ENCODE measurements at places on chromosomes 6 and 20. TPM values are rescaled to one million over a fixed set of nuclear protein-coding genes. Genes with fewer than 3 reads are reported as not detected.

Gene C6orf52
- 3.9 TPM for total RNA-seq

Gene SLC22A23
- 1.3 TPM for total RNA-seq

GRCh38 chr6:155158030-155158843 lies 105.6 kb upstream of the CLDN20 start:
- peaks cover 2% of the 10 kb centered on the region for H3K27me3 ChIP-seq
- peaks cover 2% of the 10 kb centered on the region for H3K36me3 ChIP-seq
- peaks cover 61% of the 10 kb centered on the region for H3K4me1 ChIP-seq
- no peak for DNase-seq

DNA sequence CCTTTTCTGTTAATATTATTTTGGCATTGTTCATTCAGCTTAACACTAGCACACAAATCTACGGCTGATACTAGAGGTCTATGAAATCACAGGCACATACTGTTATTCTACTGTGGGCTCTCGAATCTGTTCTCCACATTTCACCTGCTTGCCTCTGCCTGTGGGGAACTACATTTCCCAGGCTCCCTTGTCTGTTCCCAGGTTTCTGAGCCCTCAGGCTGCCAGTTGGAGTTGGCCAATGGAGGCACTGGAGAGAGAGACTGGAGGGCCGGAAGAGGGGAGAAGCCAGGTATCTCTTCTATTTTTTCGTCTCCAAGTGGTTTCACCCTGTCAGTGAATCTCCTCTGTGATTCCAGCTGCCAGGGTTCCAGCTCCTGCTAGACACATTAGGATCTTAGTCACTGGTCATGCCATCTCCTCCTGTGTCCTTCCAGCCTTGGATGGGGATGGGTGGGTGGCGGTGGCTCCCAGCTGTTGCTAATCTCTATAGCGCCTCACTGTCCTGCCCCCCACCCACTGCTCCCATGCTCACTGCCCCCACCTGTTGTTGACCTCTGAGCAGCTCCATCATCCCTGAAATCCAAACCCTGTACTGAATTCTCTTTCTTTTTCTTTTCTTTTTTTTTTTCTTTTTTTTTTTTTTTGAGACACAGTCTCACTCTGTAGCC lies 188.2 kb downstream of the LRFN2 start:
- H3K27ac ChIP-seq = no peak overlapping the region
- H3K4me1 ChIP-seq = no peaks in the 10 kb centered on the region
- no peak for DNase-seq
- H3K27me3 ChIP-seq = no peaks in the 10 kb centered on the region
- no peaks in the 10 kb centered on the region for H3K36me3 ChIP-seq

- H3K4me3 ChIP-seq = no peak overlapping the region
- no peak for DNase-seq
- no peaks in the 10 kb centered on the region for H3K36me3 ChIP-seq
- peaks cover 7% of the 10 kb centered on the region for H3K4me1 ChIP-seq
- no peak overlapping the region for H3K27ac ChIP-seq
Observed at GRCh38 chr6:36333931-36334725, 2.6 kb downstream of the BNIP5 start.

DNA sequence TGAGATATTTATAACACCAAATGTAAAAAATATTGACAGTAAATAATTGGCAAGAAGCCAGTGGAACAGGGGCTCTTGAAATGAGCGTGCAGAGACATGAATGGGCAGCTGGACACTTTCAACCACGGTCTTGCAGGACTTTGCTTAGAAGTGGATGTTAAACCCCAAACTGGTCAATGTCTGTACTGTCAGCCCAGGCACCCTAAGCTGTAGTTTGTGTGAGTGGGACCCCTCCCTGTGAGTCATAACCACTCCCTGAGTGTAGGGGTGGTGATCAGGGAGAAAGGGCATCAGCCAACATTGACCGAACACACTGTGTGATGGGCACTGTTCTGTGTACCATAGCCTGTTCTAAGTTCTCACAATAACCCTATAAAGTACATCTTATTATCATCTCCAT lies 108.6 kb downstream of the FIG4 start:
- H3K4me1 ChIP-seq = peaks cover 2% of the 10 kb centered on the region
- H3K36me3 ChIP-seq = peaks cover 11% of the 10 kb centered on the region
- H3K4me3 ChIP-seq = no peak overlapping the region
- H3K27ac ChIP-seq = no peak overlapping the region
- DNase-seq = no peak

GRCh38 chr6:22145376-22145775 lies 151.5 kb downstream of the PRL start:
- no peak overlapping the region for H3K4me3 ChIP-seq
- peaks cover 39% of the 10 kb centered on the region for H3K27me3 ChIP-seq
- peaks cover 7% of the 10 kb centered on the region for H3K4me1 ChIP-seq
- H3K36me3 ChIP-seq = peaks cover 2% of the 10 kb centered on the region
- H3K27ac ChIP-seq = no peak overlapping the region

Gene GPX5
- total RNA-seq = not detected

- DNase-seq = peak; percentile 24
- H3K4me3 ChIP-seq = no peak overlapping the region
Observed at GRCh38 chr6:13794184-13794583, 20.2 kb downstream of the MCUR1 start.

Gene NT5E
- 1.4 TPM for total RNA-seq

DNA sequence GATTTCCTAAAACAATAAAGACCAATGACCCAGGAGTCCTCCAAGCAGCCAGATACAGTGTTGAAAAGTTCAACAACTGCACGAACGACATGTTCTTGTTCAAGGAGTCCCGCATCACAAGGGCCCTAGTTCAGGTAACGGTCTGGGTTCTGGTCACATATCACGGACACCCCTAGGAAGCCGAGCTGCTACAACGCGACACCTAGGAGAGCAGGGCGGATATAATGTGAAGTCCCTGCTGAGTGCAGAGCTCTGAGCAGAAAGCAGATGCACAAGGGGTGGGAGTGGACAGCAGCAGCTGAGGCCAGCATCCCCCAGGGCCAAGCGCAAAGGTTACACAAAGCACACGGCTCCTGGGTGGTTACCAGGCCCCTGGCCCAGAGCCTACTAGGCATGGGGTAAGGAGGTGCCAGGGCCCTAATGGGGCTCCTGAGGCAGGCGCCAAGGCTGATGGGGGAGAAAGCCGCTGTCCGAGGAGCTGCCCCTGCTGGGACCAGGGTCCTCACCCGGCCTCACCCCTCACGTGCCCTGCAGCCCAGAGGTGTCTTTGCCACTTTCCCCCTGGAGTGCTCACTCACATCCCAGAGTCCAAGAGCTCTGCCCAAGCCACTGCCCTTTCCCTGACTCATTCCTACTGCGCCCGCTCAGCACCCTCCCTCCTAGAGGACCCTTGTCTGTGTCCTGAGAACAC lies 8.4 kb downstream of the CST7 start:
- H3K36me3 ChIP-seq = peaks cover 28% of the 10 kb centered on the region
- no peaks in the 10 kb centered on the region for H3K27me3 ChIP-seq
- H3K27ac ChIP-seq = no peak overlapping the region
- peaks cover 35% of the 10 kb centered on the region for H3K4me1 ChIP-seq

GRCh38 chr6:68649669-68650068 lies 14.6 kb downstream of the ADGRB3 start:
- no peaks in the 10 kb centered on the region for H3K4me1 ChIP-seq
- no peaks in the 10 kb centered on the region for H3K36me3 ChIP-seq
- H3K27me3 ChIP-seq = no peaks in the 10 kb centered on the region

DNA sequence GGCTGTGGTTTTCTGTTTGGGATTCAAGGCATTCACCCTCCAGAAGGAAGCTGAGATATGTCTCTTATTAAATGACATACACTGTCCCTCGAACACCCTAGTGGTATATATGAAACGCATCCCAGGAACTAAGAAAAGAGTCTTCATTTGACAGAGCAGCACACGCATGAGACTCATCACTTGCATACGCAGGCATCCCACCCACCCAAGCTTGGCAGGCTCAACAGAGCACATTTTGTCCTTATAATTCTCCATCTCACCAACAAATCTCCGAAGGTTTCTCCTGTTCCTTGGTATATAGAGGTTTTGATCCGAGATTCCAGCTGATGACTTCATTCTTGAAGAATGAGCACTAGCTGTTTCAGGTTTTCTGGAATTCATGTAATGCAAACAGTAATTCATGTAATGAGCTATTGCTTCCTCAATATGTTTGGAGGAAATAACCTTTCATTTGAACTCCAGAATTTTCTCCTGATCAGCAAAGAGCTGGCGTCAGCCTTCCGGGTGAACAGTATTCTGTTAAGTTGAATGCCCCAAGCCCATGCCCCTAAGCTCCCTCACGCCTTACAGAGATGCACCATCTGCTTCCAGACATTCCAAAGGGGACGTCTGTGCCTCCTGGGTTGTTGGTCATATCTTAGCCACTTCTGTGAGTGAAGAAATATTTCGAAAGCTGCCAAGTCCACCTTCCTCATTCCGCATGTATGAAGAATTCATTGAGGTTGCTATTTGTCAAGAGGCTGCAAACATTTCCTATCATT lies 66.0 kb upstream of the CDH4 start:
- H3K27me3 ChIP-seq = no peaks in the 10 kb centered on the region
- H3K4me3 ChIP-seq = no peak overlapping the region
- H3K27ac ChIP-seq = no peak overlapping the region

Gene FABP7
- not detected for total RNA-seq

DNA sequence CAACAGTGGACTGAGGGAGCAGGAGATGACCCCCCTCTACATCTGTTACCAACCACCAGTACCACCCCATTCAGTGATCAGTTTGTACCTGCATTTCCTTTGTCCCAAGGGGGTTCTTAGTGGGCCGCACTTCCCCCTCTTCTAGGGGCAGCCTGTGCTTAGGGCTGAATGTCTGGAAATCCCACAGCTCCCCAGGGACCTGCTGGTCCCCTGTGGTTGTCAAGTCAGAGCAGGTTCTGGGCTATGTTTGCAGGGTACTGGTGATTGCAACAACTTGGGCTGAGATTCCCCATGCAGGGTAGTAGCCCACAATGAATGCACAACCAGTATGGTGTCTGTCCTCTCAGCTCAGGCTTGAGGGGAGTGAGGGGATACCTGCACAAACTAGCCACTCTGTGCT lies 39.7 kb upstream of the COL10A1 start:
- H3K4me1 ChIP-seq = no peaks in the 10 kb centered on the region
- H3K36me3 ChIP-seq = peaks cover 36% of the 10 kb centered on the region
- H3K27me3 ChIP-seq = no peaks in the 10 kb centered on the region
- no peak overlapping the region for H3K4me3 ChIP-seq

GRCh38 chr6:119844387-119844786 lies 494.8 kb upstream of the MAN1A1 start:
- no peak overlapping the region for H3K4me3 ChIP-seq
- H3K27ac ChIP-seq = no peak overlapping the region
- H3K36me3 ChIP-seq = no peaks in the 10 kb centered on the region
- H3K4me1 ChIP-seq = no peaks in the 10 kb centered on the region
- no peak for DNase-seq

DNA sequence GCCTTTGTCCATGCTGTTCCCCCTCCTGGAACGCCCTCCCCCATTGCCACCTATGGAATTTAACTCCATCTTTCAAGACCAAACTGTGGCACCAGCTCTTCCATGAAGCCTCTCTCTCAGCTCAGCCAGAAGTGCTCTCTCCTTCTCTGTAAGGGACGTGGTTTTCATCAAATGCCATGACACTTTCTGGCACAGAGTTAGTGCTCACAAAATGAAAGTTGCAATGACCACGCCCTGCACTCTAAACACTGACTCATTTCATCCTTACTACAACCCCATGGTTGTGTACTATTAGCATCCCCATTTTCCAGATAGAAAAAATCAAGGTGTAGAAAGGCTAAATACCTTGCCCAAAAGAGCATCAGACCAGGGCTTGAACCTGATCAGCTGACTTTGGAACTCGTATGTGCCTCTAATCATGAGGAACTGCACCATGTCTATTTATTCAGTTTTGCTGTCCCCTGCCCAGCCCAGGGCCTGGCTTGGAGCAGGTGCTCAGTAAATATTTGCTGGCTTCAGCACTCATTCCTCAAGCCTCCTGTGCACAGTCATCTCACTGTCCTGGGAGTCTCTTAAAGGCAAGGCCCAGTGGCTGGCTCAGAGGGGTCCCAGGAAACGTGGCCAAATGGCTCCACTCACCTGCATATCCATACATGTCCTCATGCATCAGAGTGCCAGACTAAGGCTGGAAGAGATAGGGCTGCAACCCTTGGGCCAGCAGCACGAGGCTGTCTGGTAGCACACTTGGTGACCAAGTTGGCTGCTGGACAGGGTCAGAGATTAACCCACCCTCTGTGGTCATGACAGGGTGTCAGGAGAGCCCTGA lies 77.9 kb downstream of the MRPL14 start:
- no peak overlapping the region for H3K27ac ChIP-seq
- no peaks in the 10 kb centered on the region for H3K36me3 ChIP-seq
- no peaks in the 10 kb centered on the region for H3K4me1 ChIP-seq
- no peak overlapping the region for H3K4me3 ChIP-seq

Gene XKR7
- total RNA-seq = 0.02 TPM

DNA sequence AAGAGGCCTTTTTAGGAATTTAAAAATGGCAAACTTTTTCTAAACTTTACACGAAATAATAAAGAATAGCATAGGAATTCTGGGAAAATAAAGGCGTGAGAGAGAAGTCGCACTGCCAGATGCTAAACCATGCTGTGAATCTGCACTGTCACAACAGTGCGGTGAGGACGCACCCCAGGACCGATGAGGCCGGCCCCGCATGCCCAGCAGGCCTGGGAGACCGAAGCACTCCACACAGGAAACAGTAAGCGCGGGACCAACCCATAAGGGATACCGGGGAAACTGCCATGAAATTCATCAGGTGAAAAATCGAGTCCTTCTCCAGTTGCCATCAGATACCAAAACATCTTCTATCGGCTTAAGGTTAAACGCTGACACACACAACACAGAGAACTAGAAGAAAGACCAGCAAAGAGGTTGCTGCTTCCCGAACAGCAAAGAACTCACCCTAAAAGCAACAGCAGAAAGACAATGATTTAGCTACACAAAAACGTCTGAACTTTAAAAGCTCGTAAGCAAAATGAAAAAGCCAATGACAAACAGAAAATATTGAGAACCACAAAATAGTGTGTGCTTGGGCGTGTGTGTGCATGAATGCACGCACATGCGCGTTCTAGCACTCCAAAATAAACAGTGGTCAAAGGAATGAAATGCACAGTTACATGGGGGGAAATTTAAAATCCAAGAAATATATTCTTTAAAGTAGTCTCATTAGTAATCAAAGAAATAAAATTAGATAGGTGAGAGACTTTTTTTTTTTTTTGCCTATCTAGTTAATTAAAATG lies 15.4 kb downstream of the RAMACL start:
- H3K27me3 ChIP-seq = no peaks in the 10 kb centered on the region
- H3K36me3 ChIP-seq = peaks cover 2% of the 10 kb centered on the region
- no peak overlapping the region for H3K4me3 ChIP-seq
- no peaks in the 10 kb centered on the region for H3K4me1 ChIP-seq

- H3K27me3 ChIP-seq = no peaks in the 10 kb centered on the region
- H3K27ac ChIP-seq = no peak overlapping the region
- peaks cover 9% of the 10 kb centered on the region for H3K36me3 ChIP-seq
- peak; percentile 66 for DNase-seq
Observed at GRCh38 chr6:111105578-111105977, 18.3 kb downstream of the SLC16A10 start.

- peaks cover 12% of the 10 kb centered on the region for H3K36me3 ChIP-seq
- H3K4me3 ChIP-seq = peak overlapping the region; percentile 83
- H3K27me3 ChIP-seq = no peaks in the 10 kb centered on the region
- DNase-seq = no peak
Observed at GRCh38 chr6:166341977-166342348, 382 bp downstream of the SFT2D1 start.

Gene CTCFL
- total RNA-seq = not detected

DNA sequence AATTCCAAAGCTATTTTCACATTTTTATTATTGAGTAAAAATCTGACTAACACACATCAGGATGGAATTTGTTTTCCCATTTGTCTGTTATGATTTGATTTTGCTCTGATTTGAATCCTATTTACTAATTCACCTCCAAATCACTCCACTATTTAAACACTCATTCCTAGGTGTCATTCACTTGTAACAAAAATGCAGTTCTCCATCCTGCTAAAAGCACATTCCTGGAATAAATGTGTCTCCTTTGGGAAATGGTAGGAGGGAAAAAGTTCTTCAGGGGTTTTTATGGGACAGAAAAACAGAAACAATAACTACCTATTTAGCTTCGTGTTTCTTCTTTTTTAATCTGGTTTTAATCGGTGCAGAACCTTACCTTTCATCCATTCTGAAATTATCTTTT lies 494.1 kb upstream of the CITED2 start:
- H3K4me1 ChIP-seq = no peaks in the 10 kb centered on the region
- no peaks in the 10 kb centered on the region for H3K36me3 ChIP-seq
- no peaks in the 10 kb centered on the region for H3K27me3 ChIP-seq
